ENCODE measurements at places on chromosomes 3 and 15. TPM values are rescaled to one million over a fixed set of nuclear protein-coding genes. Genes with fewer than 3 reads are reported as not detected.

ADCY5 gene
- total RNA-seq, result not detected

TNIK gene
- 2.4 TPM for total RNA-seq

CAMK2N2 gene
- not detected for total RNA-seq

KLHL40 gene
- total RNA-seq, result not detected

NANOGP8 gene
- total RNA-seq, result 0.24 TPM

RYR3 gene
- total RNA-seq, result 0.21 TPM

CLPX gene
- total RNA-seq, result 30.1 TPM

RAB11A gene
- 317 TPM for total RNA-seq

RLBP1 gene
- total RNA-seq, result 0.96 TPM

PDE8A gene
- total RNA-seq, result 16.0 TPM

PODXL2 gene
- 5.5 TPM for total RNA-seq

SLC9C1 gene
- total RNA-seq, result 0.43 TPM

NEK10 gene
- total RNA-seq, result 0.72 TPM

GASK1A gene
- 0.48 TPM for total RNA-seq

SOX14 gene
- total RNA-seq, result not detected

CCR9 gene
- total RNA-seq, result not detected

BCL2A1 gene
- total RNA-seq, result not detected

TMEM207 gene
- total RNA-seq, result not detected

NCKIPSD gene
- total RNA-seq, result 11.8 TPM

BNC1 gene
- 69.3 TPM for total RNA-seq

ECT2 gene
- 13.6 TPM for total RNA-seq

VGLL3 gene
- total RNA-seq, result 1.7 TPM

LTF gene
- 0.43 TPM for total RNA-seq

MEIS2 gene
- total RNA-seq, result 4.9 TPM

PRICKLE2 gene
- total RNA-seq, result 11.8 TPM

ROPN1 gene
- total RNA-seq, result not detected

ALPK3 gene
- under 0.01 TPM for total RNA-seq
